ENCODE measurements at places on chromosomes 6 and 20. TPM values are rescaled to one million over a fixed set of nuclear protein-coding genes. Genes with fewer than 3 reads are reported as not detected.

SLC17A1 gene
- total RNA-seq = not detected

SLC22A7 gene
- not detected for total RNA-seq

SGK2 gene
- 0.26 TPM for total RNA-seq

MLIP gene
- not detected for total RNA-seq

FERMT1 gene
- total RNA-seq = 3.3 TPM

PNLDC1 gene
- not detected for total RNA-seq

CAPN11 gene
- not detected for total RNA-seq

DACT2 gene
- not detected for total RNA-seq

LST1 gene
- total RNA-seq = not detected

SPEF1 gene
- total RNA-seq = 0.17 TPM

LHFPL5 gene
- total RNA-seq = not detected

PTK7 gene
- 159 TPM for total RNA-seq

FAM135A gene
- total RNA-seq = 10.2 TPM

RNF182 gene
- total RNA-seq = 2.5 TPM

TGIF2 gene
- total RNA-seq = 3.8 TPM
